Activated T-helper 2 cell treated with anti-CD3 and anti-CD28 coated beads, Interferon-gamma antibody, Interleukin-2, Interleukin-4, amounts not matched to agents 10 μg/mL and 5 μg/mL and 100 μg/mL, durations not matched to agents 14 hours and 24 hours and 36 hours (primary cell): ENCODE measurements at places on chromosomes 3 and 15.

DNA sequence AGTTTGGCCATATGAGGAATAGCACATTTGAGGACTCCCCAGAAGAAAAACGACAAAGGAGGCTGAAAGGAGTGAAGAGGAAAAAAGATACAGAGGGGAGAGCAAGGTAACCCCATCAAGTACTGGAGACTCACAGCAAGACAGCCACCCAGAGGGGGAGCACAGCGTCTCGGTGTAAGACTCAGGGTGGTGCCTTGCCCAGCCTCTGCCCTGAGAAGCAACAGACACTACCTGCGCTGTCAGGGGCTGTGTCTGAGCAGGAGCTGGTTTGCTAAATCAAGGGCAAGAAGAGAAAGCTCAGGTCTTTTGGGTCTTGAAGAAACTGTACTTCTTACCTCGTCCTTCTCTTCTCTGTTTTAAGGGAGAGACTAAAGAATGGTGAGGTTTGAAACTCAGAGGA is 27.9 kb downstream of the FBXO45 start:
- DNase-seq: no peak

GRCh38 chr3:43960448-43960840 is 269.7 kb downstream of the ABHD5 start:
- no peak for DNase-seq

DNA sequence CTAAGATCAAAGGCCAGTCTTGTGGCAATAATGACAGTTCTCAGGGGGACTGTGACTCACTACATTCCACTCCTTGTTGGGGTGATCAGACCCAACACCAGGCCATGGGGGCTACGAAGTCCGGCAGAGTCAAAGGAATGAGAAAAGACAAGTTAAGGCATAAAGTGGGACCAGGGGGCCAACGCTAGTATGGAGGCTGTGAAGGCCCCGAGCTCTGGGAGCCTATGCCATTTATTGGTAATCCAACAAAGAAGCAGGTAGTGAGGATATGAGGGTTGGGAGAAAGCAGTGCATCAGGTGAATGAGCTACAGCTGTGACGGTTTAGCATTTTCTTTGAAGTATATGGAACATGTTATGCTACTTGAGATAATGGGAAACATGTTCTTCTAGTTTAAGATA is 104.4 kb upstream of the C2CD4B start:
- DNase-seq: no peak

- DNase-seq: no peak
Observed at GRCh38 chr3:131526801-131527347, 24.1 kb upstream of the MRPL3 start.

- no peak for DNase-seq
Observed at GRCh38 chr3:114904633-114905032, 242.5 kb downstream of the ZBTB20 start.

GRCh38 chr15:69533522-69533921 is 80.9 kb downstream of the RPLP1 start:
- no peak for DNase-seq

DNA sequence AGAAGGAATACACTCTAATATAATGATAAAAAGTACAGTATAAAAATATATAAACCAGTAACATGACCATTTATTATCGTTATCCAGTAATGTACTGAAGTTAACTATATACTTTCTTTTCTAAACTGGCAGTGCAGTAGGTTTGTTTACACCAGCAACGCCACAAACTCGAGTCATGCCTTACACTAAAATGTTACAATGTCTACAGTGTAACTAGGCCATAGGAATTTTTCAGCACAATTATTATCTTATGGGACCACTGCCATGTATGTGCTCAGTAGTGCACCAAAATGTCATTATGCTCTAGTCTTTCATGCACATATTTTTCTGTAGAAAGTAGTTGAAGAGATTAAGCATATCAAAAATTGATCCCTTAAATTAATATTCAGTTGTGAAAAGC is 609.8 kb upstream of the BCHE start:
- DNase-seq: no peak

- DNase-seq: no peak
Observed at GRCh38 chr15:99228120-99228770, 21.1 kb downstream of the TTC23 start.

DNA sequence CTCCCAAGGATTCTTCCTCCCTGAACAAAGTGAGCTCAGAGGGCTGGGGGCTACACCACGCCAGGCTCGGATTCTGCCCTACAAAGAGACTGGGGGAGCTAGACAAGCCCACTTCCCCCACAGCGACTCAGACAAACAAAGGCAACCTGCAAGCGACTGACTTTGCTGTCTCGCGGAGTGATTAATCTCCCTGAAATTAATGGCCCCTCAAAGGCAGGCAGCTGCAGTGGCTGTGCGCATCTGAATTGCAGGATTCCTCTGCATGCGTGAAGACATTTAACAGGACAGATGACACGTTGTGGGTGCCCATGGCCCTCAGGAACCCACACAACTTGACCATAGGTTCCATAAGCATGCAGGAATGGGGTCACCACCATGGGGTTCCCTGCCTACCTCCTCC is 18.4 kb downstream of the CTXND1 start:
- no peak for DNase-seq

DNA sequence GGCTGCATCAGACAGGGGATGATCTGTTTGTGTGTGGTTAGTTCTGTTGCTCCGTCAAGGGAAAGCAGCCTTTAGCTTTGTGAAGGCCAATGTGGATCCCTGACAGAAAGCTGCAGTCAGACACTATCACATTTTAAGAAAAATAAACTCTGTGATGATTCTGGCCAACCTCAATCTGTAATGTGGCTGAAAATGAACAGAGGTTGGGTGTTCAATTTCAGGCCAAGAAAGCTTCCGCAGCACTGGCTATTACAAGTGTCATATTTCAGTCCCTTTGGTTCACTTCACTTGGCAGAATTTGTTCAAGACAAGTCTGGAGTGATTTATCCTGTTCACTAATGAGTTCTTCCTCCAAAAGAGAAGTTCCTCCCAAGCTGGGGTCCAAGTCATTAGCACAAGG is 571.8 kb upstream of the IL12A start:
- no peak for DNase-seq

DNA sequence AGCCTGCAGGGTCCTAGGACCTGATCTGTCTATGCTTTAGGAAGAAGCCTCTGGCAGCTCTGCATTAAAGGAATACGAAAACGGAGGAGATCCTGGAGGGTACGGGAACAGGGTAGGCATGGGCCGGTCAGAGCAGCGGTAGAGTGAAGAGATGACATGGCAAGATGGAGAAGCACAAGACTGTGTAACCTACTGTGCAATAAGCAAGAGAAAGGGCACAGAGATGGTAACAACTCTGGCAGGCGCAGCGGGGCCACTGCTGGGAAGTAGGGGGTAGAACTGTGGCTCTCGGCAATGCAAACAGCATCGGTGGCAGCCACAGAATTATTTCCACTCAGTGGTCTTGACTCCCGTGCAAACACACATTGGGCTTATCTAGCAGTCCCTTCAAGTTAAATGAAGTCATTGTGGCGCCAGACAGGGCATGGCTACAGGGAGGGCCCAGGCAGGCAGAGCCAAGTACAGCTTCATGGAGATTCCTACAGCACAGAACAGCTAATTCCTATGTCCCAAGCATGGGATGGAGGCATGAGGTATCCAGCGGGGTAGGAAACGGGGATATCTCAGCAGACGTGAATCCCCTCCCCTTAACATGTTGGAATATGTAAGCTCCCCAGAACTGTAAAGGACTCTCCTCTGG is 28.8 kb downstream of the WHAMM start:
- DNase-seq: no peak

DNA sequence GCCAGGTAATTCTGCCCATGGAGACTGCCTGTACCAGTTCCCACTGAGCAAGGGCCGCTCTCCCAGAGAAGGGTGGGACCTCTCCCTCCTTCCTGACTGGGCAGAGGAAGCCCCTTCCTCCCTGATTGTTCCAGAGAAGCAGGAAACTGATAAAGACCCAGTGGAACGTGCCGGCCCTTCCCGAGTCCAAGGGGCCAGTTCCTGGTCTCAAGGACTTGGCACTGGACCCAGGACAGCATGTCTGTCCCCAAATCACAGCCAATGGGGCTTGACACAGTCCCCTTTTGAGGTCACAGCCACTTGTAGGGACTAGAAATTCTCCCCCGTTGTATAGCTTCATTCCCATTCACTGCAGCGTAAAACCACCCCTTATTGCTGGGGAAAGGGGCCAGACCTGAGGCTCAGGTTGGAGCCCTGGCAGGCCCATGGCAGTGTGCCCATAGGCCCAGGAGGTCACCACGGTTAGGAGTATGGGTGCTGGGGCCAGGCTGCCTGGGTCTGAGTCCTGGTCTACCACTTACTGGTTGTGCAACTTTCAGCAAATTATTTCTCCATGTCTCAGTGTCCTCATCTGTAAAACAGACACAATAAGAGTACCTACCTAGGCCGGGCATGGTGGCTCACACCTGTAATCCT is 18.1 kb downstream of the CSRNP1 start:
- DNase-seq: no peak

GRCh38 chr15:42919799-42920518 is 619 bp downstream of the TTBK2 start:
- DNase-seq: no peak

DNA sequence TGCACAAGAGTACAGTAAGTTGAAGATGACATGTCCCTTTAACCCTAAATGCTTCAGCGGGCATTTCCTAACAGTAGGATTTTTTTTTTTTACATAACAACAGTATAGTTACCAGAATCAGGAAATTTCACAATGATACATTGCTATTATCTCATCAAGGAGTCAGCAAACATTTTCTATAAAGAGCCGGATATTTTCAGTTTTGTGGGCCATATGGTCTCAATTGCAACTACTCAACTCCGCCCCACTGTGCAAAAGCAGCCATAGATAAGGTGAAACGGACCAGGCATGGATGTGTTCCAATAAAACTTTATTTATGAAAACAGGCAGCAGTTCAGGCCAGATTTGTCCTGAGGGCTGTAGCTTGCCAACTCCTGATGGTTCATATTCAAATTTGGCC is 130.6 kb downstream of the SMAD6 start:
- DNase-seq: no peak

DNA sequence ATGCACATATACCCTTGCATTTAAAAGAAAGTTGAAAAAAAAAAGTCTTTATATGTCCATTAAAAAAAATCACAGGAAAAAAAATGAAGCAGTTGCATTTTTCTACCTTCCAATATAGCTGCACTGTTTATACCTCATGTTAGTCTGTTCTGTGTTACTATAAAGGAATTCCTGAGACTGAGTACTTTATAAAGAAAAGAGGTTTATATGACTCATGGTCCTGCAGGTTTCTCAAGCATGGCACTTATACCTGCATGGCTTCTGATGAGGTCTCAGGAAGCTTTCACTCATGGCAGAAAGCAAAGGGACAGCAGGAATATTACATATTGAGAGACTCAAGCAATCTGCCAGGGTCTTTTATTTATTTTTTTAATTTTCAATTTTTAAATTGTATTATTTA is 277.2 kb upstream of the BCHE start:
- DNase-seq: no peak

DNA sequence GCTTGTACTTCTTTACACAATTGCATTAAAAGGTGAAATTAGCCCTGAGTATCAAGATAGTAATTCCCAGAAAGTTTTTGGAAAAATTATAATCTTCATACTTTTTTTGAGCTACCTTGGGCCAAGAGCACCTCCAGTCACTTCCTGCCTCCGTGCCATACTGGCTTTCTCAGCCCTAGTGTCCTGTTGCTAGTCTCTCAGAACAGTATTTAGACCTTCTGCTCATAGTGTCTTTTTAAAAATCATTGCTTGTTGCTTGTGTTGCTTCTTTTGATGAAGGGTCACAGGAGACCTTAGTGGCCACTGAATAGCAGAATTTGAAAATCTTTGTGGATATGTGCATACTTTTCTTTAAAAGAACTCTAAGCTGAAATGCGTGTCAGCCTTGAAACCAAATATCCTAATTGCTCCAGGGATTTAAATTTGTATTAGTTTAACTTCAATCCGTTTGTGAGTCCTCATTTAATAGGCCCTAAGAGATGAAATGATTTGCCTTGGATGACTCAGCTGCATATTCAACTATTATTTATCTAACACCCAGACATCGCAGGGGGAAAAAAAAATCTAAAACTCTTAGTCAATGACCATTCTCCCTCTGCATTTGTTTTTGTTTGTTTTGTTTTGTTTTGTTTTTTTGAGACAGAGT is 29.1 kb upstream of the LXN start:
- no peak for DNase-seq

DNA sequence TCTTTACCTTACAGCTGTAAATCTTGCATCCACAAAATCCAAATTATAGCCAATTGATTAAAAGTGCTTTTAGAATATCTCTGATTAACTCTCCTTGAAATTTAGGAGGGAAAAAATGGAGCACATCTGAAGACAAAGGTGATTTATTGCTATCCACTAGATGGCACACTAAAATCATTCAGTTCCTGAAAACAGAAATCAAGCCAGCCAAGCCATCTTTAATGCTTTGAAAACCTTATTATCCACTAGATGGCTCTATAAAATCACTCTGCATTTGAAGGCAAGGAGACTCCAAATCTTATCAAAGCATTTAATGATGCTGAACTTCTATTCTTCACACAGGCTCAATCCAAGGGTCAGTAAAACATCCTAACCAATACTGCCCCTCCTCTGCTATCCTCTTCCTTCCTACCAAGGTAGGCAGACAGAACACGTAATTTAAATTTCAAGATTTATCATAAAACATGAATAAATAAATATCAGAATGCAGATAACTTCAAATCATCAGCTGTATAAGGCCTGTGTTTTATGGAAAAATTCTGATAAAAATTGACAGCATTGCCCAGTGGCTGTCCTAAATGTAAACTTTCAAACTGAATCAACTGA is 48.4 kb downstream of the GOLIM4 start:
- no peak for DNase-seq

GRCh38 chr15:57217778-57218598 is 158.3 kb upstream of the CGNL1 start:
- DNase-seq: no peak

- no peak for DNase-seq
Observed at GRCh38 chr3:2535206-2535605, 436.5 kb downstream of the CNTN4 start.

DNA sequence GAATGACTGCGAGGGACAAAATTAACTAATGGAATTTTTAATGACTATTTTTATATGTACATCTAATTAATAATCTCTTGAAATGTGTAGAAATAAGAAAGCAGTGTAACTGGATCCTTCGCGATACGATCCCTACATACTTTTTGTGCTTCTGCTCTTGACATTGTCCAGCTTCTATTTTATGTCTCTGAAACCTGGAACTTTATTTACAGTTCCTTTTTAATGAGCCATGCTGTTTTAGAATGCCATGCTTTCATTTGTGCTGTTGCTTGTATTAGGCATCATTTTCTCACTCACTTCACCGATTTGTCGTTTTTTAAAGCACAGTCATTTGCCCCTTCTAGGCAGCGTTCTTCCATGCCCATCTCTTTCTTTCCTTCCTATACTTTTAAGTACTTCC is 301.3 kb downstream of the EDEM1 start:
- no peak for DNase-seq

- no peak for DNase-seq
Observed at GRCh38 chr3:128814060-128814459, 65.4 kb upstream of the ACAD9 start.

DNA sequence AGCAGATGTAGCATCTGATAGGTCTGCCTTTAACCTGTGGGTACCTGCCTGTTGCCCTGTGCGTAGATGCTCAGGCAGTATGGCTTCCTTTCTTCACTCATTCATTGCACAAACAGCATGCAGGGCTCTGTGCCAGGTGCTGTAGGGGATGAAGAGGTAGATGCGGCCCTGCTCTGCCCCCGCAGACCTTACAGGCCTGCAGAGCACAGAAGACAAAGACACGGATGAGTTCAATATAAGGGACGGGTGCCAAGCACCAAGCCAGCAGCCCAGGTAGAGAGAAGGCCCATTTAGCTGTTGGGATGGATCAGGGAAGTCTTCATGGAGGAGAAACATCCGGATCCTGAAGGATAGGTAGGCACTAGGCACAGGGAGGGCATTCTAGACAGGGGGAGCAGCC is 69.4 kb downstream of the AAGAB start:
- no peak for DNase-seq

GRCh38 chr15:31153531-31153930 is 52.0 kb upstream of the TRPM1 start:
- no peak for DNase-seq
